Skeletal muscle cell (primary cell): ENCODE measurements at places on chromosomes 6 and 20.

- DNase-seq: no peak
Observed at GRCh38 chr6:109526905-109527628, 44.0 kb upstream of the ZBTB24 start.

GRCh38 chr20:14568701-14569100 lies 231.3 kb upstream of the FLRT3 start:
- DNase-seq: no peak

DNA sequence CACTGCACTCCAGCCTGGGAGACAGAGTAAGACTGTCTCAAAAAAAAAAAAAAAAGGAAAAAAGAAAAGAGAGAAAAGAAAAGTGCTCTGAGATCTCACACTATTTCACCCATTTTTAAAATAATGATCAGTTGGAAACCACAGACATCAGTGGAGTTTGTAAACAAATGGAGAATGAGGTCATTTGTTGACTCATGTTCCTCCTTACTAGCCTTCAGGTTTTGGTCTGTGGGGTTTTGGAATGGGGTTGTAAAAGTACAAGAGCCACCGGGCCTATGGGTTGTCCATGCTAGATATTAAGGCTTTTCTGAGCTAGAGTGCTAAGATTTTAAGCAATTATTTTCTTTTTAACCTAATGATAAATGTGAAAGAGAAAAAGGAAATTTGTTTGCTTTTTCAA lies 104.4 kb upstream of the PRL start:
- DNase-seq: no peak

- DNase-seq: no peak
Observed at GRCh38 chr6:13263669-13264068, 64.7 kb downstream of the TBC1D7 start.

- peak; percentile 85 for DNase-seq
Observed at GRCh38 chr6:137811121-137811915, 55.7 kb upstream of the TNFAIP3 start.

GRCh38 chr6:69732640-69733039 lies 64.2 kb downstream of the LMBRD1 start:
- no peak for DNase-seq

GRCh38 chr6:165571721-165572132 lies 91.3 kb downstream of the PDE10A start:
- DNase-seq: no peak

DNA sequence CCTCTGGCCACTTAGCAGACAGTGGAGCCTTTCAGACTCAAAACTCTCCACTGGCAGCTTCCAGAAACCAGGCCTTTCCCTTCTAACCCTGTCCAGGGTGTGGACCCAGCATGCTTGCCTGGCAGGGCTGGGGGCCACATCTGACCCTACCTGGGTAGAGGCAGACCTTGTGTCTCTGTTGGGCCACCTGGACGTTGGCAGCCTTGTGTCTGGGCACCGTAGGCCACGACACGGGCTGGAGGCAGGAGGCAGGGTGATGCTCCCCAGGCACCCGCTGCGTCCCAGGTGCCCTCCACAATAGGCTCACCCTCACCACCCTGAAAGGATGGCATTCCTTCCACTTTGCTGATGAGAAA lies 67.6 kb downstream of the NOL4L start:
- no peak for DNase-seq

DNA sequence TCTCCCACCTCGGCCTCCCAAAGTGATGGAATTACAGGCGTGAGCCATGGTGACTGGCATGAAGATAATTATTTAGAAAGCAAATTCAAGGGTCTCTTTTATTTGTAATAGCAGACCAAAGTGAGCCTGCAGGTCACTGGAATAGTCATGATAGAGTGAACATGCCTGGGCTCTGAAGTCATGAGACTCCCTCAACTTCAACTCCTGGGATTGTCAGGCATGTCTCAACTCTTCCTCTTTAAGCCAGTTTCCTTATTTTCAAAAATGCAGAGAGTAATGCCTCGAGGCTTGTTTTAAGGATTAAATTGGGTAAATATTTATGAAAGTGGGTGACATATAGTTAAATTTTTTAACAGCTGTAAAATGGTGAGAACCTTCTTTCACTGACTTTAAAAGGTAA lies 22.7 kb upstream of the HECA start:
- no peak for DNase-seq

DNA sequence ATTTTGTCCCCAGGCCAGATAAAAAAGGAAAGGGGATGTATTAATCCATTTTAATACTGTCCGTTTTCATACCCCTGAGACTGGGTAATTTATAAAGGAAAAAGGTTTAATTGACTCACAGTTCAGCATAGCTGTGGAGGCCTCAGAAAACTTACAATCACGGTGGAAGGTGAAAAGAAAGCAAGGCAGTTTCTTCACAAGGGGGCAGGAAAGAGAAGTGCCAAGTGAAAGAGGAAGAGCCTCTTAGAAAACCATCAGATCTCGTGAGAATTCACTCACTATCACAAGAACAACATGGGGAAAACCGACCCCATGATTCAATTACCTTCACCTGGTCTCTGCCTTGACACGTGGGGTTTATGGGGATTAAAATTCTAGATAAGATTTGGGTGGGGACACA lies 152.5 kb downstream of the IBTK start:
- no peak for DNase-seq

- no peak for DNase-seq
Observed at GRCh38 chr6:151001387-151002056, 136.0 kb downstream of the MTHFD1L start.

DNA sequence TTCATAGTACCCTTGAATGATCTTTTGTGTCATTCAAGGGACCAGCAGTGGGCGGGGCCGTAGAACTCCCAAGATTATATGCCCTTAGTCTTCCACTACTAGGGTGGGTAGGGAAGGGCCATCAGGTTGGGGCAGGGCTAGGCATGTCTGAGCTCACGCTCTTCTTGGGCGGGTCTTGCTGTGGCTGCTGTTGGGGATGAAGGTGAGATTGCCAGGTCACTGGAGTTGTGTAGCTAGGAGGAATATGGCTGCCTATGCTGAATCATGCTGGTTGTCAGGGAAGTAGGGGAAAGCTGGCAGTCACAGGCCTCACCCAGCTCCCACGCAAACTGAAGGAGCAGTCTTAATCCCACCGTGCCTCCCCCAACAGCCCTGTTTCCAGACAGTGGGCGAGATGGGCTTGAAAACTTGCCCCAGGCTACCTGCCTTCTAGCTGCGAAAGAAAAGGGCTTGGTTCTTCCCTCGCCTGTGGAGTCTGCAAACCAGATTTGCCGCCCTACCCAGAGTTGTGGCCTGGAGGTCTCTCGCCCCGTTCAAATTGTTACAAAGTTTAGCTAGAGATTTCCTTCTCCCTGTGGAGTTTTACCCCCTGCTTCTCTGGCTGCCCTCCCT lies 76.4 kb upstream of the ADGRF4 start:
- DNase-seq: no peak

- no peak for DNase-seq
Observed at GRCh38 chr6:149898966-149899365, 1.1 kb upstream of the RAET1E start.

- DNase-seq: no peak
Observed at GRCh38 chr6:130958468-130958867, 104.6 kb downstream of the EPB41L2 start.
